Cortex of kidney (tissue), 1 donor: ENCODE measurements at places on chromosomes 4 and X.

DNA sequence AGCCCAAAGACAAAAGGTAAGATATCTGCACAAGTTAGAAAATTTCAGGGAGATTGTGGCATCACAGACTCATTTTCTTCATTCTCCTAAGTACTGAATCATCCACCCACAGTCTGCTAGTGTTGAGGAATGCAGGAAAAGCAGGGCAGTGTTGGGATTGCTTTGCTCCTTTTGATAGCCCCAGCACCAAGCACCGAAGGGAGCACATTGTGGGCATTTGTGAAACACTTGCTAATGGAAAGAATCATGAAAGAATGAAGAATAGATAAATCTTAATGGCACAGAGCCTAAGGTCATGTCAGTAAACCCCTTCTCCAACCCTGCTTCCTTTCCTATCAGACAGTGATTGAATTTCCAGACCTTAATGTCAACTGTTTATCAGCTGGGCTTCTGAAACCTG, 103.1 kb upstream of the GPRIN3 start:
- no peak for DNase-seq

GRCh38 chrX:38142610-38143009, 78.1 kb downstream of the SRPX start:
- no peak for DNase-seq

DNA sequence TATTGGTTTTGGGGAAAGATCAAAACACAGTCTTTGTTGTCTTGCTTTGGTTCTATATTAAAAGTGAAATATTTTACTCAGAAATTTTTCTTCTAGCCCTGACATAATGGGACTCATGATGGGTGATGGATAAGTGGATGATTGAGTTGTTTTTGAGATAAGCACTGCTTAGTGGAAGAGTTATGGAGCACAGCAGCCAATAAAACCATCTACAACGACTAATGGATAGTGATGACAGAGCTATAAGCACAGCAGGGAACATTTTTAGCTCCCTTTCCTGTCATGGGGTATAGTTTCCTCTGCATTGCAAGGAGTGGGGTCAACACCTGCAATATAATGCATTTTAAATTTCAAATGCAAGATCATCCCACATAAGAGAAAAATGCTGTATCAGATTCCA, 812.4 kb downstream of the STPG2 start:
- DNase-seq, result no peak

GRCh38 chr4:30837131-30837539, 117.0 kb downstream of the PCDH7 start:
- DNase-seq, result no peak

- DNase-seq, result no peak
Measured at GRCh38 chr4:94653095-94653649, 104.6 kb upstream of the BMPR1B start.

DNA sequence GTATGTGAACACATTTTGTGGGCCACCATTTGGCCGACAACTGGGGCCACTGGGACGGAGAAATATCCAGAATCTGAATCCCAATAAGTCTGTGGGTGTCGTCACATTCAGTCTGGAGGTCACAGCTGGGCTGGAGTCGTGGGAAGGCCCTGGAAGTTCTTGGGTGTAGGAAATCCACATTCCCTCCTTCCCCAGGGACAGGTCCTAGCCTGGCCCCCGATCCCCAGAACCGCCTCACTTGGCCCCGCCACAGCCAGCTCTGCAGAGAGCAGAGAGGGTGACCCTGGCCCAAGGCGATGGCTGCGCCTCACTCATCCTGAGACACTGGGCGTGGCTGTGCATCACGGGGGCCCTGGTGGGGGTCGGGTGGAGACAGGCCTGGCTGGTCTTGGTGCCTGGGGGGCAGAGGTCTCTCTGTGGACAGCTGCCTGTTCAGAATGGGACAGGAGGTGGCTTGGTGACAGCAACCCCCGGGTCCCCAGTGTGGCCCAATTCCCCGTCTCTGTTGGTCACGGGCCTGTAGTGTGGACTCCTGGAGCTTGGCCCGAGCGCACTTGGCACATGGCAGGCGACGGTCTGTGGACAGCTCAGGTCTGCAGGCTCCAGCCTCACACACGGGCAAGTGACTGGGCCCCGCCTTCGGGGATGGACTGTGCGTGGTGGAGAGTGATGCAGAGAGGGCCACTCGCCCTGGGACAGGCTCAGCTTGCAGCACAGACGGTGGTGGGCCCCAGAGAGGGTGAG, 16.4 kb downstream of the DOK7 start:
- DNase-seq, result no peak

DNA sequence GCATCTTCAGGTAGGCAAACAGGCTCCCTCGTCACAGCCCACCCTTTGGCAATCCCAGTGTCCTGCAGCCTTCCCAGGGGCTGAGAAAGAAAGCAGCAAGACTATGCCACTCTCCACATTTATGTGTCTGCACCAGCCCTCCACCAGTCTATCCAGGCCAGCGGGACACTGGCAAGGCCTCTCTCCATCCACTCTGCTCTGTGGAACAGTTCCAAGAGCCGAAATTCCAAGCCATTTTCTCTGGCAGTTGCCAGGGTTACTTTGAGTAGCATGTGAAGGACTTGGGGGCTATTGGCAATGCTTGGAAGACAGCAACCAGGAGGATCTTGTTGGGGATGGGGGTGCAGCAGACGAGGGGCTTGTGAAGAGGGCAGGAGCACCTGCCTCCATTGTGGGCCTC, 52.1 kb downstream of the TSC22D3 start:
- DNase-seq, result no peak

DNA sequence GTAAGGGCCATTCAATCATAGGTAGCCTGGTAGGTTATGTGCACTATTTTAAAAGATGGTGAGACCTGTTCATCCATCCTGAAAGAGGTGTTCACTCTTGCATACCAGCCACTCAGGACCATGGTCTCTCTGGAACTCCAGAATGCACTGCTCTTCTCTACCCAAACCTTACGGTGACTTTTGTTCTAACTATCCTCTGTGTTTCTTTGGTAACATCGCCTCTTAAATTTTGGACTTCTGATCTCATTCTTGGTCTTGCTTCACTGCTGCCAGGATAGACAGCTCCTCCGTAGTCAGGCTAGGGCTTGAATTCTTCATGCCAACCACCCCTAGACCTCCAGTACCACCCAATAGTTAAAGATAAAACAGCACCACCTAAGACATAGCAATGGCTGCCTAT, 346.3 kb upstream of the GALNT7 start:
- DNase-seq, result no peak

- DNase-seq, result no peak
Measured at GRCh38 chrX:7019555-7019954, 128.0 kb upstream of the STS start.

DNA sequence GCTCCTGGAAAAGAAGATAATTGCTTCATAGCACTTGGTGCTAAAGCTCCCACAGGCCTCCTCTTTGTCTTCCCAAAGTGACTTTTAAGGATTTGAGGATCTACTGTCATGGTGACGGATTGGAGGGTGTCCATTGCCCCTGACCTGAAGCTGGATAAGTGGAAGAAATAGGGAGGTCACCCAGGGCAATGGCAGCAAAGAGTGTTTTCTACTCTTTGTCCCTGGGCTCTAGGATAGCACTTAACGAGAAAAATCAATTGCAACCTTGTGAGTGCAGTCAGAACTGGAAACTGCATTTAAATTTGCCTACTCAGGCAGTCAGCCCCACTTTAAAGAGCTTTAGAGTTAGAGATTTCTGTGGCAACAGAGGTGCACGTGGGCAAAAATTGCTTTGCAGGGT, 43.7 kb upstream of the XK start:
- DNase-seq, result no peak

GRCh38 chr4:115515366-115515765, 401.9 kb upstream of the NDST4 start:
- DNase-seq, result no peak

DNA sequence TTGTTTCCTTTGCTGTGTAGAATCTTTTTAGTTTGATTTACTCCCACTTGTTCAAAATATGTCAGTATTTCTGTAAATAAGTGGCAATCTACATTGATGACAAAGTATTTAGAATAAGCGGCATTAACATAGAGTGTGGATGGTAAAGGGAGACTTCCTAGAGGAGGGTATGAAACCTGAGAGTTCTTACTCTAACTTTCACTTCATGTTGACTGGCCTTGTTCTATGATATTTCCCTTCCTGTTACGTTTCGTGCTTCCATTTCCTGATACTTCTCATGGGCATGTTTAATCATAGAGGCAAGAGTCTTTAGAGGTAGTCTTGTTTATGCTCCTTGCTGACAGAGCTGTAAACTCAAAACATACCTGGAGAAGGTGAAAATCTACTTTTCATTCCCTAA, 408.9 kb downstream of the GLUD2 start:
- no peak for DNase-seq

DNA sequence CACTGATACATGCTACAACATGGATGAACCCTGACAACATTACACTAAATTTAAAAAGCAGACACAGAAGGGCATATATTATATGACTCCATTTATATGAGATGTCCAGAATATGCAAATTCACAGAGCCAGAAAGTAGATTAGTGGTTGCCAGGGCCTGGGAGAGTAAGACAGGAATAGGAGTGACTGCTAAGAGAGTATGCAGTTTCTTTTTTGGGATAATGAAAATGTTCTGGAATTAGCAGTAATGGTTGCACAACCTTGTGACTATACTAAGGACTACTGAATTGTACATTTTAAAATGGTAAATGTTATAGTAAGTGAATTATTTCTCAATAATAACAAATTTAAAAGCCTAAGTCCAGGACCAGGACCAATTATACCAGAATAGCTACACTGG, 29.5 kb upstream of the NUP54 start:
- no peak for DNase-seq

DNA sequence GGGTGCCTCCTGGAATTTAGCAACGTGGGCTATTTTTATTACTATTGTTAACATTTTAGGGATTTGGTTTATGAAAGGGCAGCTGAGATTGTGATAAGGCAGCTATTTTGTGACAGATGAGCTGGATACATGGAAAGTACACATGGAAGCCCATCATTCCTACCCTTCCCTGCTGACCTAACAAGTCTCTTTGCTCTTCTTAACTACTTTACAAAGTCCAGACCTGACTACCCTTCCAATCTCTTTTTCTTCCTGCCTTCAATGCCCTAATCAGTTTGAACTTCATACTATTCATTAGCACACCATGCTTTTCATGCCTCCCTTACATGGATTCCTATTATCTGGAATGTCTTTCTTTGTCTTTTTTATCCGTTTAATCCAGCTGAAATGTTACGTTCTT, 9.4 kb upstream of the AFP start:
- no peak for DNase-seq

- DNase-seq, result no peak
Measured at GRCh38 chr4:117637347-117637746, 396.9 kb upstream of the NDST3 start.

GRCh38 chr4:113739197-113739596, 22.3 kb downstream of the CAMK2D start:
- no peak for DNase-seq

- DNase-seq, result no peak
Measured at GRCh38 chr4:113423631-113424030, 337.9 kb downstream of the CAMK2D start.

- no peak for DNase-seq
Measured at GRCh38 chr4:36081185-36081584, 163.1 kb downstream of the ARAP2 start.

GRCh38 chr4:3856604-3857204, 90.5 kb downstream of the ADRA2C start:
- DNase-seq, result no peak

- DNase-seq, result no peak
Measured at GRCh38 chr4:98689507-98690174, 31.2 kb upstream of the TSPAN5 start.

DNA sequence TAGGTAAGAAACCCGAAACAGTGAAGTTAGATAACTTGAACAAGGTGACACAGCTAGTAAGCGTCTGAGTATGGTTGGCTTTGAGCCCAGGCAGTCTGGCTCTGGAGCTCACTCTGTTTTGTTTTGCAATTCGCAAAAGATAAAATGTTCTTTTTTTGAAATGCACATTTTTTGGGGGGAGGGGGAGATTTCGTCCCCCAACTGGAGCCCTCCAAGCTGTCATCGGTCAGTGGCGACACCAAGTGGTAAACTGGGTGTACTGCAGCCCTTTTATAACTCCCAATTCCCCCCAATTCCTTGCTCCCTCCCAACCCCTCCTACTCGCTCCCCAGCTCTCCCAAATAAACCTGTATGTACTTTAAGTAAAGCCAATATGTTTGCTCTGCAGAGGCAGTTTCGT, 2.8 kb upstream of the CLCN5 start:
- no peak for DNase-seq

DNA sequence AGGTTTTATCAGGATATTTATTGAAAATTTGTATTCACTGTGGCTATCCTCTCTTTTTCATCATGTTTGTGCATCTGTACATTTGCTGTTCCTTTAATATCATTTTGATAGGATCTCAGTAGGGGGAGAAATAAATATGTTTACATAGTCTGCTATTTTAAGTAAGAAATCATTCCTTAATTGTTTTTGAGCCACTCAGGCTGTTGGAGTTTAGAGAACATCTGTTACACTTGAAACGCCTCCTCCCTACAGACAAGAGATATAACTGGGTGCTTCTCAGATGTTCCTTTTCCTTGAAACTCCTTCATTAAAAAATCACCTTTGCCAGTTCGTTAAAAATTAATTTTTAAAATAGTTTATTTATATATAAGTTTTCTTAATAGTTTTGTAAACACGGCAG, 59.4 kb downstream of the QRFPR start:
- no peak for DNase-seq

DNA sequence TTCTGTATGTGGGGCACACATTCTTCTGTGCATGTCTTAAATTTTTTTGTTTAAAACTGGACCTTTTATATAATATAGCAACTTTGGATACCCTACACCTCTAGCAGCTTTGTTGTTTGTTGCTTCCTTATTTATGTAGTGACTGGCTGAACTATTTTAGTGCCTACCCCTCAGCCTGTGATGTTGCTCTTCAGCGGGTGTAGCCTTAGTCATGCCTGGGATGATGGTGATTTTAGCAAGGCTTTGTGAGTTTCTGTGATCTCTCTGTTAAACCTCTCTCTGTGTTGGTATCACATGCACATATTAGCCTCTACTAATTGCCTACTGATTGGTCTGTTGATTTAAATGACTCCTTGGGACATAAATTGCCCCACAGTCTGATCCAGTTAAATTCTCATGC, 22.8 kb downstream of the USP9X start:
- DNase-seq, result no peak

- no peak for DNase-seq
Measured at GRCh38 chr4:154132406-154132805, 343.5 kb upstream of the SFRP2 start.

GRCh38 chr4:118224243-118224829, 128.5 kb downstream of the PRSS12 start:
- no peak for DNase-seq
